Right cardiac atrium (tissue), 5 donors: ENCODE measurements at places on chromosomes 3 and 15.

GRCh38 chr3:18853269-18853668 lies 295.0 kb upstream of the KCNH8 start:
- DNase-seq, result no peak

- DNase-seq, result no peak
Observed at GRCh38 chr3:34175636-34176176, 377.3 kb downstream of the PDCD6IP start.

DNA sequence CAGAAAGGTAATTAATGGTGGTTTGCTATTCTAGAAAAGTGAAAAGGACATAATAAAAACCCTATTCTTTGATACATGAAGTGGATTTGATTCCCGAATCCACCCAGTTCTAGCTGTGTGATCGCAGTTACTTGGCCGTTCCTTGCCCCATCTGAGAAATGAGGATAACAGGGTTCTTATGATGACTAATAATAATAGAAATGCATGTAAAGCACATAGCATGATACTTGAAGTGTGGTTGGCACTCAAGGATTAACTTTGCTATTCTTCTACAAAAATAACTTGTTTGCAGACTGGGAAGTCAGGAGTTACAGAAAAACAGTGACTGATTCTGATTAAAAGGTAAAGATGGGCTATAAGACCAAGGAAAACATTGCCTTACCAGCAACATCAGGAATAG lies 26.8 kb downstream of the PARL start:
- DNase-seq, result no peak

GRCh38 chr3:155308831-155309230 lies 15.3 kb upstream of the STRIT1 start:
- no peak for DNase-seq

GRCh38 chr3:52310861-52311575 lies 5.1 kb upstream of the DNAH1 start:
- no peak for DNase-seq

GRCh38 chr15:39919411-39919747 lies 687 bp downstream of the GPR176 start:
- DNase-seq, result no peak

GRCh38 chr15:72315706-72316370 lies 4.1 kb downstream of the CELF6 start:
- DNase-seq, result no peak

DNA sequence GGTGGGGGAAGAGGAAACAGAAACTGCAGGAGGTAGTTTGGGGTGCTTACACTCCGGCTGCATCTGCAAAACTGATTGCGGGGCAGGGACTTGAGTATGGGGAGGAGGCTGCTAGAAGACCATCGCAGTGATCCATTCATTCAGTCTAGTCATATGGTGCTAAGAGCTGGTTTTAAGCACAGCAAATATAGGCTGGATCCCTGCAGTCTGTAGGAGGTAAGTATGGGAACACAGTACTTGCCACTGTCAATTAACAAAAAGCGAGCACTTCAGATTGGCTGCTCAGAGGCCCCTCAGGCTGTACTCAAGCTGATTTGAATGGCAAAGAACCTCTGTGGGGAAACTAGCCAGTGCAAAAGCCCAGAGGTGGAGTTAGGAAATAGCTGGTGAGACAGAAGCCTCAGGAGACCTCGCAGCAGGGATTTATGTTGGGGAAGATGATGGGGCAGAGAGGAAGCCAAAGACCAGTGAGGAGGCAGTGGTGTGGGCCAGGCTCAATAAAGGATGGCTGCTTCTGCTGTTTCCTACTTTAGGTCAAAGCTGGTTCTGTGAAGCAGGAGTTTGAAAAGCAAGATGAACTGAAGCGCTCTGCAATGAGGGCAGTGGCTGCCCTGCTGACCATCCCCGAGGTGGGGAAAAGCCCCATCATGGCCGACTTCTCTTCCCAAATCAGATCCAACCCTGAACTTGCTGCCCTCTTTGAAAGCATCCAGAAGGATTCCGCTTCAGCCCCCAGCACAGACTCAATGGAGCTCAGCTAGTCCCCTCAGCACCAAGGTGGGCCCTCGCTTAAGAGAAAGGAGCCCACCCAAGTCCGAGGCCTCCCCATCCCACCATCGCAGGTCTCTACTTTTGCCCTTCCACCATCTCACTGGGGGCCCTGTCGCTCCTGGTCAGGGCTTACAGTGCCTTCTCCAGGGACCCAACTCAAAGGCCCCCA lies 7.9 kb downstream of the RPL32 start:
- no peak for DNase-seq

GRCh38 chr3:116863822-116864589 lies 154.4 kb downstream of the TUSC7 start:
- no peak for DNase-seq

DNA sequence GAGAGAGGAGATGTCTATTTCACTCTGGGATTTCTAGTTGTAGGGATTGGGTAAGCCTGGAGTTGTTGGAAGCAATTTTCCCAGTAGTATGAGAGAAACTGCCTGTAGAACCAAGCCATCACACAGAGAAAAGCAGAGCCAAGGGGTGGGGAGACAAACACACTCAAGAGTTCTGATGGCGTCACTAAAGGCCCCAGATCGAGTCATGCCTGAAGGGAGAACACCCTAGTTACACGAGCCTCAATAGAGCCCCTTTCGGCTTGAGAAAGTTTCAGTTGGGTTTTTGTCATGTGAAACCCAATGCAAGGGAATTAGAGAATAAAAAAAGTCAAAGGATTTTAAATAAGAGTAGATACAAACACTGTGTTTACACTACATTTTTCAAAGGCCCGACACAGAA lies 66.1 kb upstream of the PFN2 start:
- no peak for DNase-seq

DNA sequence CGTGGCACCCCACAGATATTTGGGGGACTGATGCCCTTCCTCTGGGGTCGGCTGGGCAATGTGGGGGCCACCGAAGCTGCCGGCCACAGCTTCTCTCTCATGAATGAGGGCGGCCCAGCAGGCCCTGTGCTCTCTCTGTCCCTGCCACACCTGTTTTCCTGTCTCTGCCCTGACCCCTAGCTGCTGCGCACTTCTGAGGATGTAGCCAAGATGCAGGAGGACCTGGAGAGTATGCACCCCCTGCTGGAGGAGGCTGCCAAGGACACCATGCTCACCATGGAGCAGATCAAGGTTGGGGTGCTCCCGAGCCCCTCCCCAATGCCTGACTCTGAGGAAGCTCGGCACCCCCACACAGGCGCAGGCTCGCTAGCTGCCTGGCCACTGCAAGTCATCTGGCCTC lies 59.7 kb downstream of the SEMA3G start:
- no peak for DNase-seq

DNA sequence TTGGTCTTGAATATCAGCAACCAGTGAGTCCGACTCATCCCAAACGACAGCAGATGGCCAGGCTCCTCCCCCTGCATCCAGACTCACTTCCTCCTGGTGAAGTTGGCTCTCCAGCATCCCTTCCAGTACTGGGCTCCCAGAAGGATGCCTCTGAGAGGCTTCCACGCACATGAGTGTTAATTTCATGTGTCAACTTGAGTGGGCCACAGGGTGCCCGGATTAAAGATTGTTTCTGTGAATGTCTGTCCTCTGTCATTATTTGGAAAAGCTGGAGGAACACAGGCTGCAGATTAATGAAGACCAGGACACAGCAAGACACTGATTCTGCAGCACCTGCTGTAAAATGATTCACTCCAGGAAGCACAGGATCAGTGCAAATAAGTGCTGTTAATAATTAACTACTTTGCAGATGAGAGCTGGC lies 99.8 kb downstream of the ATP10A start:
- DNase-seq, result no peak

DNA sequence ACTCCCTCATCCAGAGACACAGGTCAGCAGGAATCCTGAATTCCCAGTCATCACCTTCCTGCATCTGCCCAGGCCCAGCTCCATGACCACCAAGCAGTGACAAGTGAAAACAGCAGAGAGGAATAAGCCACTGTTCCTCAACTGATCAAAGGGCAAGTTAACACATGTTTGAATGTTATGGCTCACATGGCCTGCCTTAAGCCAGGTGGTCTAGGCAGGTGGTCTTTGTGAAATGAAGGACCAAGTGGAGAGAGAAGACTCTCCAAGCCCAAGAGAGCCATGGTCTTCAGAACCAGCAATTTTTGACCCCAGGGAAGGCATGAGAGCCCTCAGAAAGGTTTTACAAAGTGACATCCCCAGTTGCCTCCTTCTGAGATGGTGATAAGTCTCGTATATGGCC lies 161.8 kb downstream of the EPHB1 start:
- no peak for DNase-seq

GRCh38 chr15:80099241-80099640 lies 39.8 kb downstream of the ZFAND6 start:
- no peak for DNase-seq

GRCh38 chr3:56775445-56775837 lies 26.3 kb downstream of the ARHGEF3 start:
- DNase-seq, result no peak

- DNase-seq, result no peak
Observed at GRCh38 chr15:62868507-62868906, 174.0 kb upstream of the TPM1 start.

DNA sequence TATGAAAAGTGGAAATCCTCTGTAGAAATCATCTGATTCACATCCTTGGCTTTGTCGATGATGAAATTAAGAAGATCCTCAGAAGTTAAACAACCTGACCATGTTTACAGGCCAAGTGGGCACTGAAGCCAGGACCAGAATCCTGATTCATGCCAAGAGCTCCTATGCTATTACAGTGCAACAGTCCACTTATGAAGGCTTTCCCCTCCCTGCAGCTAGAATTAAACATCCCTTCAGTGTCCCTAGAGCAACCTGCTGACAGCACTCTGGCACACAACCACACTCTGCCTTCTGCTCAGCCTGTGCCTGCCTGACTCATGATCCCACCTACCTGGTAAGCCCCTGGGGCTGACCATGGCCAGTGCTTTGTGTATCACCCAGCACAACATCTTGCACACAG lies 33.8 kb downstream of the TXNRD3 start:
- DNase-seq, result peak; percentile 40

- DNase-seq, result no peak
Observed at GRCh38 chr15:73233623-73234022, 135.1 kb downstream of the HCN4 start.

DNA sequence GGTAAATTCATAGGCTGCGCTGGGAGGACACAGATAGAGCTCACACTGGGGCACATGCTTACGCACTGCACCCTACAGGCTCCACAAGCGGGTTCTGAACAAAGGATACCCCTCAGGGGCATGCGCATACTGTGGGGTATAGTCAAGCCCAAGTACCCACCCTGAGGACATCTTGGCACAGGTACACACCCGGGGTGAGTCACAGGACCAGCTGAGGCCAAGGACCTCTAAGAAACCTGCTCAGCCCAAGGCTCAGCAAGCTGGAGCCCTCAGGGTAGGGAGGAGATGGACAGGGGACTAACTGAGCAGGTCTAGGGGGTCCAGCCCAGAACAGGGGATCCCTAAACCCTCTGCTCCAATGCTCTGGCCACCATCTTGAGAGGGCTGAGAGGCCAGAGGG lies 3.3 kb downstream of the SHISA5 start:
- no peak for DNase-seq

- DNase-seq, result no peak
Observed at GRCh38 chr3:51814034-51814433, 35.0 kb upstream of the IQCF6 start.

DNA sequence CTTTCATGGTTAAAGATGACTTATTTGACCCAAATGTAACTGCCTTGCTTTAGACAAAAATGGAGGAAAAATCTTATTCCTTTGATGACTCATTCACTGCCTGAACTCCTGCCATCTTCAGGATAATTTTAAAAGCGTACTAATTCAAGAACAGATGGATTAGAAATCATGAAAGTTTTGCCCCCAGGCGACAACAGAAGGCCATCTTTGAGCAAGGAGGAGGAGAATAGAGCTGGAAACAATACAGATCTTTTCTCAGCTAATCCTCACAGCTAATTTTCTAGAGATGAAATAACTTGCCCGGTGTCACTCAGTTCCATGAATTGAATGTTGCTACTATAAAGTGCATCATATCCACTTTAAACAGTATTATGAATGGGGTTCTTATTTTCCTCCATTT lies 324.7 kb upstream of the RARB start:
- DNase-seq, result no peak

DNA sequence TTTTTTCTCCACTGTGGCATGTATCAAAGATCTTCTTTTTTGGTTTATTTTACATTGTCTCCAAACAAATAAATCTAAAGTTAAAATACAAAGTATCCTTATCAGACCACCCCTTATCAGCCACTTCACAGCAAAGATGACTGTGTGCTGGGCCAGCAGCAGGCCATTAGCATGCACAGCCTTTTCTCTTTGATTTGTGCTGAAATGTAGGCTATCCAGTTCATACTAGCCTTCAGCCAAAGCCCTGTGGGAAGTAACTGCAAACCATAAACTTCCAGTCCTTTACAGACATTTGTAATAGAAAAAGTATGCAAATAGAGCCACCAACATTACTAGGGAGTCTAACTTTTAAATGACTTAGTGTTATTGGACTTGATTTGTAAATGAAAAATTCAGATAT lies 816.3 kb downstream of the FHIT start:
- DNase-seq, result no peak

DNA sequence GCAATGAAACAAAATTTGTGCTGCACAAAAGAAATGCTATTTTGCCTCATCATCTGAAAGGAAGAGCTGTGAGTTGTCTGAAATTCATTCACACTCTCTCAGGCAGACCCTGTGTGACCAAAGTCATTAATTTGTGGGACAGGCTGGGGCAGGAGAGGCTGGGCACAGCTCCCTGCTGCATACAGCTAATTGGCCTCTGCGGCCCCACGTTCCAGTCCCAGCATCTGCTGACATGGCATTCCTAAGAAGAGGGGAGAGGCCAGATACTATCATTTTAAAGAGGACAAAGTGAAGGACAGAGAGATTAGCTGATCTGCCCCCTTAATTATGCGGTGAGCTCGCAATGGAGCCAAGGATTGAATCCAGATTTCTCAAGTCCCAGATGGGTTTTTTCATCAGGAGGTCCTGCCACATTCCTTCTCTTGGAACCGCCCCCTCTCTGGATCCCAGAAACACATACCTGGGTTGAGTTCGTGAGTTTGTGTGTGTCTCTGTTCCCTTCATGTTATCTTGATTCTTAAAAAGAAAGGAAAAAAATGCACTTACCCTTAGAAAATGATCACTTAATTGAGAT lies 25.1 kb downstream of the POLR2M start:
- no peak for DNase-seq

GRCh38 chr15:41603941-41604911 lies 45.2 kb downstream of the TYRO3 start:
- DNase-seq, result peak; percentile 68

- DNase-seq, result no peak
Observed at GRCh38 chr15:69880571-69881301, 217.0 kb downstream of the TLE3 start.
